A549 treated with RU486 at 1 μM for 4 hours (cell line): ENCODE measurements at places on chromosomes 1 and 21. TPM values are rescaled to one million over a fixed set of nuclear protein-coding genes. Genes with fewer than 3 reads are reported as not detected.

OR14A16 gene
- not detected in 5 replicates for total RNA-seq

GPR25 gene
- total RNA-seq: not detected in 5 replicates

PTCH2 gene
- 0.14 to 0.30 TPM (median 0.20 TPM) in 5 replicates for total RNA-seq

PCP4L1 gene
- 0.09 to 0.13 TPM in 2 of 5 replicates, not detected in the others for total RNA-seq

CADM3 gene
- total RNA-seq: 0.09 to 0.24 TPM (median 0.11 TPM) in 5 replicates

CIART gene
- total RNA-seq: 0.22 to 0.69 TPM (median 0.43 TPM) in 5 replicates

SLAMF6 gene
- not detected in 5 replicates for total RNA-seq

GREM2 gene
- total RNA-seq: 0.17 to 0.35 TPM (median 0.23 TPM) in 5 replicates

WNT9A gene
- 5.6 to 9.6 TPM (median 8.2 TPM) in 5 replicates for total RNA-seq

LCE1A gene
- total RNA-seq: not detected in 5 replicates

IRF6 gene
- total RNA-seq: 0.08 to 0.18 TPM (median 0.10 TPM) in 5 replicates

LRRC38 gene
- total RNA-seq: not detected in 5 replicates

HES4 gene
- 29.0 to 81.0 TPM (median 71.2 TPM) in 5 replicates for total RNA-seq

ZNF670 gene
- total RNA-seq: 2.6 to 5.1 TPM (median 3.5 TPM) in 5 replicates

KIF2C gene
- 39.1 to 45.8 TPM (median 42.7 TPM) in 5 replicates for total RNA-seq

BNIPL gene
- 0.06 to 0.20 TPM (median 0.13 TPM) in 4 of 5 replicates, not detected in the other for total RNA-seq

ADARB1 gene
- 4.4 to 7.9 TPM (median 5.0 TPM) in 5 replicates for total RNA-seq

MSH4 gene
- not detected in 5 replicates for total RNA-seq

OR2T2 gene
- total RNA-seq: not detected in 5 replicates

VANGL2 gene
- 0.61 to 1.1 TPM (median 1.0 TPM) in 5 replicates for total RNA-seq

RYR2 gene
- total RNA-seq: 0.07 to 0.18 TPM (median 0.12 TPM) in 3 of 5 replicates, not detected in the others
